ENCODE measurements at places on chromosomes 13 and 19. TPM values are rescaled to one million over a fixed set of nuclear protein-coding genes. Genes with fewer than 3 reads are reported as not detected.

The TMEM272 gene
- not detected for total RNA-seq

The ZNF865 gene
- total RNA-seq = 16.9 TPM

DNA sequence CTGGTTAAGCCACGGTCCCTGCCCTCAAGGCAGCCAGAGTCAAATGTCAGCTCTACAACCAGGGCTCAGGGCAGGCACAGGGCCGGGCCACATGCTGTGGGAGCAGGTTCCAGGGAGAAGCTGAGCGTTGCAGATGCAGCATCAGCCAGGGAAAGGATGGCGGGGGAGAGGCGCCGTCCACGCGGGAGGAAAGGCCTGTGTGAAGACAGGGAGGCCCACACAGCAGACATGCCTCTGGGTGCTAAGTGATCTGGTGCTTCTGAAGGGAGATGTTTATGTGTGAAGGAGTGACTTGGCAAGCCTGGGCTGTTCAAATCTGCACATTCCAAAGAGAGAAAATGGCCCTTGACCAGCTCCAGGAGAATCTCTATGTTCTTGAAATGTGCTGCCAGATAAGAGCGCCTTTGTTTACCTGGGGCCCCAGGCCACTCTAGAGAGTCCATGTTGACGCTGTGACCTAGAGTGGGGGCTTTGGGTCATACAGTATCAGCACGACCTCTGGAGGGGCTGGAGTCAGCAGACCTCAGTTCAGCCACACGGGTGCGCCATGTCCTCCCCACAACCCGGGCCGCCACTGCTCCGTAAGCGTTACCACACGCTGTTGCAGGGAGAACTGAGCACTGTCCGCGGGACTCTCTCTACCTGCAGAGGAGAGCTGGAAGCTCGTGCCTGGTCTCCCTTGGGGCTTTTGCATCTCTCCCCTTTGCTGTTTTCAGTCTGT lies 15.9 kb upstream of the ATF5 start:
- H3K4me1 ChIP-seq = no peaks in the 10 kb centered on the region
- no peak overlapping the region for H3K27ac ChIP-seq
- no peak overlapping the region for H3K4me3 ChIP-seq
- DNase-seq = no peak

DNA sequence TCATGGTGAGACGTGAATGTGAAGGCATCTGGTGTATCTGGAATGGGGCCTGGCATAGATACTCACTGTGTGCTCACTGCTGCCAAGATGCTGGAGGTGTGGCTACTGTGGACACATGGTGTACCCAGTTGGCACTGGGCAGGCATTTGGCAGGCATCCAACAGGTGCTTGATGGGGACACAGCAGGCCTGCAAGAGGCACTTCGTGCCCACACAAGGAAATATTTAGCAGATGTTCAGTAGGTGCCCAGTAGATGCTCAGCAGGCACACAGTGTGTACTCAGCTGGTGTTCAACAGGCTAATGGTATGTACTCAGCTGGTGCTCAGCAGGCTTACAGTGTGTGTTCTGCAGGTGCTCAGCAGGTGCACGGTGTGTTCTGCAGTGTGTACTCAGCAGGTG lies 14.2 kb downstream of the CRTC1 start:
- no peak for DNase-seq
- H3K4me1 ChIP-seq = peaks cover 18% of the 10 kb centered on the region
- H3K4me3 ChIP-seq = no peak overlapping the region
- no peaks in the 10 kb centered on the region for H3K36me3 ChIP-seq
- H3K27ac ChIP-seq = no peak overlapping the region

- no peak for DNase-seq
- no peaks in the 10 kb centered on the region for H3K27me3 ChIP-seq
- peaks cover 20% of the 10 kb centered on the region for H3K4me1 ChIP-seq
- H3K27ac ChIP-seq = no peak overlapping the region
Measured at GRCh38 chr13:93744886-93745285, 518.3 kb downstream of the GPC6 start.

The PEAK3 gene
- 0.44 TPM for total RNA-seq

Data from osteocyte (in vitro differentiated cells).